Fibroblast of villous mesenchyme (primary cell): ENCODE measurements at places on chromosomes 12 and 14. TPM values are rescaled to one million over a fixed set of nuclear protein-coding genes. Genes with fewer than 3 reads are reported as not detected.

DNA sequence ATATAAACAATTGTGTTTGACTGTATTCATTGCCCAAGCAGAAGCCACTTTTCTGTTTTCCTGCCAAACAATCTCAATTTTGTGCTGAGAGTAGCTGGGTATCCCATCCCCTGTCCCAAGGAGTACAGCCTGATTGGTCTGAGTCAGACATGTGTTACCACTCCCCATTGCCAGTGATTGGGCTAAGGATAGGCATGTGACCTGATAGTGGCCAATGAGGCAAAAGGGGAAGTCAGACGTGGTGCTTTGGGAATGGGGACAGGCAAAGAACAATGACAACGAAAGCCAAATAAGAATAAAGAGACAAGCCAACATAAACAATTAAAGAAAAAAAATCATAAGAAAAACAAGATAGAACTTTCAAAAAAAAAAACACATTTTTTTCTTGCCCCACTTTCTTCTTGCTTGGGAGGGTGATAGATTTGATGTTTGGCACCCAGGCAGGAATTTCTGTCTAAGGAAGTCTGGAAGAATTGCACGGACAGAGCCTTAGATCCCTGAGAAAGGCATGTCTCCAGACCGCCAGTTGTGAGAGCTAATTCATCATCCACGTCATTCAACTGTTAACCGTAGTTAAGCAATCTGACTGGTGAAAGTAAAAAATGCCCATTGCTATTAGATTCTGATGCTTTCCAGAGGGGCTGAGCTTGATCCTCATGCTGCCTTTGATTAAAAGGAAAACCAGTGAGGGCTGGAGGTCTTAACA is 626.6 kb upstream of the TMEM132C start:
- no peak for DNase-seq

DNA sequence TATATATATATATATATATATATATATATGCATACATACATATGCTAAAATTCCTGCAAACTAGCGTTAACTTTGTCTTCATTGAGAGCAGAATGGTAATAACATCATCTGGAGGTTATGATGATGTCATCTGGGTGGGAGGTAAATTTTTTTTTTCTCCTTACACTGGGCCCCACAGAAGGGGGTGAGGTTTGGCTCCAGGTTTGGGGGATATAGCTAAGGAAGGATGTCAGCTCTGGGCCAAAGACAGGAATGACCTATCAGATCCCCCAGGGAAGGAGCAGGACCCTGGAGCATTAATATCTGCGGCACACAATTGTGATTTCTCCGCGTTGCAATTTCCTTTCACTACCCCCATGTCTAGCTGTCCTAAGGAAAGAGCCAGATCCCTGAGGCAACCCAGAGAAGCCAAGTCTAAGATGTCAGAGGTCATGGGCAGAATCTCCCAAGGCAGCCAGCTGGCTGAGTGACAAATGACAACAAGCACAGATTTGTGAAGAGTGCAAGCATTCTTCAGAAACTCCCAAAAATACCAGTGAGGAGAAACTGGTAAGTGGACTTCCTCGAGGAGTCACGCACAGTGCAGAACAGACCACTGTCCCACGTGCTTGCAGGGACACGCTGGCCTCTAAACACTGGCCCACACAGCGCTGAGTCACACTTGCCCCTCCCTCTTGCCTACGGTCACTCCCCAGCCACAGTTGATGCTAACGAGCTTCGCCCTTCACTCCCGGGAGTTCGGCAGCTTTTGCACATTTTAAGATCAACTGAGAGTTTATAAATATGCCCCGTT is 9.9 kb downstream of the UBC start:
- DNase-seq = peak; percentile 96

DNA sequence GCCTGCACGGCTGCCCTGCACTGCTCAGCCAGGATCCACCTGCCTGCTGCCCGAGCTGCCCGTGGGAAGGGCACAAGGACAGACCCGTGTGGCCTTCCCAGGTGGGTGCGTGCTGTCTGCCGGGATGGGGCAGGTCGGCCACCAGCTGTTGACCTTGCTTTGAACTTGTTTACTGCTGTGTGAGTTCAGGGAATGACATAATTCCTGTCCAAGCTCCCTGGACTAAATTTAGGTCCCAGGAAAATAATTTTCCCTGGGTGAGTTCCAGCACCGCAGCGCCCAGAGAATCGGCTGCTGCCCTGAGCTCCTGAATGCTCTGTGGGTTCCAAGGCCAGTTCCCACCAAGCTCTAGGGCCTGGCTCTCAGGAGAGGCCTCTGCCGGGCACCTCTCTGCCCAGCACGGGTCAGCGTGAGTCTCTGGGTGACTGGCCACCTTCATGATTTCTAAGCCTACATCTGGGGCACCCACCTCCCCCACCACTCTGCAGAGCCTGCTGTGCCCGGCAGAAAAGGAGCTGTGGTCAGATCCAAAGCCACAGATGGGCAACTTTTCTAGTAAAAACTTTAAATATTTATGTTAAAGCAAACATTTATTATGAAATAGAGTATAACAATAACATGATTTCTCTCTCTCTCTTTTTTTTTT is 27.2 kb upstream of the MLXIP start:
- peak; percentile 63 for DNase-seq

DNA sequence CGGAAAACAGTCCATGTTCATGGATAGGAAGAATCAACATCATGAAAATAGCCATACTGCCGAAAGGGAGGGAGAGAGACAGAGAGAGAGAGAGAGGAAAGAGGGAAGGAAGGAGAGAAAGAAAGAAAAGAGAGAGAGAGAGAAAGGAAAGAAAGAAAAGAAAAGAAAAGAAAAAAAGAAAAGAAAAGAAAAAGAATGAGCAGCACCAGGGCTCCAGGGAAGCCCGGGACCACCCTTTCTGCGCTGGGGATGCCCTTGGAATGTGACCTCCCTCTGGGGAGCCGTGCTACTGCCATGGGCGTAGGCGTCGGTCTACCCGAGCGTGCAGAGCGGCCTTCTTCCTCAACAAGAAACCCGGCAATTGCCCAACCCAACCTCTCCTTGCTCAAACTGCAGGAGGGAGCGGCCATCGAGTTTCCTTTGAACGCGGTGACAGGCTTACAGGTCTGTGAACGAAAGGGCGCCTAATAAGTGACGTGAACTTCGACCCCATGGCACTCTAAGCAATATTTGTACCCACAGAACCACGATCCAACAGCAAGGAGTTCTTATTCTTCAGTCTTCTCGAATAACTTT is 16.9 kb downstream of the OR6S1 start:
- DNase-seq = peak; percentile 56

GRCh38 chr12:52224151-52224550 is 8.9 kb upstream of the KRT7 start:
- no peak for DNase-seq

DNA sequence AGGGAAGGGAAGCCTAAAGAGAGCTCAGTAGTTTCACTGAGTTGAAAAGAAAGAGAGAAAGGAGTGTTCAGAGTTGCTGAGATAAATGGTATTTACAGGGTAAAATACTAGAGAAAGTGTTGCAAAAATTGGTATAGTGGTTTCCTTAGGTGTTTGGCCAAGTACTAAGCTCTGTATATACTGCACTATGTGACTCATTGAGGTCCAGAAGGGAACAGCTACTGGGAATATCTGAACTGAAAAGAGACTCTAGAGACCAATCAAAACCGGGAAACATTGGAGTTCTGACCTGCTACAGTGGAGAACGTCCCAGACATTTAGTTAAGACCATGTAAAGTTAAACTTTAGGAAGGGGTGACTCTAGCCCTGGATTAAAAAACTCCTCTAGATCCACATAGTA is 42.7 kb upstream of the ALX1 start:
- DNase-seq = no peak

DNA sequence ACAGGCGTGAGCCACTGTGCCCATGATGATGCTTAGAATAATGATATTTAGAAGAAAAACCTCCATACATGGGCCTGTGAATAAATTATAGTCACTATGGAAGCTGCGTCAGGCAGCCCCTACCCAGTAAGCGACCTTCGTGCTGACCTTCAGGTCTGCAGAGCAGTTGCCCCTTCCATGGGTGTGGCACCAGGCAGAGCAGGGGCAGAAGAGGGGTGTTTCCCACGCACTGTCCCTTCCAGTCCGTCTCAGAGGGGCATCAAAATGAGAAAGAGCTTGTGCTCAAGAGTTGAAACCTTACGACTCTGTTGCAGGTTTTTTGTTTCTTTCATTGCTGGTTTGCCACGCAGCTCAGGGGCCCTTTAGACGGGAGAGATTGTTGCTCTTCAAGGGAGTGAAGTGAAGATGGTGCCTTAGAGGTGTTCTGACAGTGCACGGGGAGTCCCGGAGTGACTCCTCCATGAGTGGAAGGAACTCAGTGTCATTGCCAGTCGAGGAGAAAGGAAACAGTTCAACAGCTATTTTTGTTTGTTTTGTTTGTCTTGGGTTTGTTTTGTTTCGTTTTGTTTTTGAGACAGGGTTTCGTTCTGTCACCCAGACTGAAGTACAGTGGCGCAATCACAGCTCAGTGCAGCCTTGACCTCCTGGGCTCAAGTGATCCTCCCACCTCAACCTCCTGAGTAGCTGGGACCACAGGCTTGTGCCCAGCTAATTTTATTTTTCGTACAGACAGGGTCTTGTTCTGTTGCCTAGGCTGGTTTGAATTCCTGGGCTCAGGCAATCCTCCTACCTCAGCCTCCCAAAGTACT is 13.9 kb downstream of the CKB start:
- peak; percentile 58 for DNase-seq

GRCh38 chr12:2851931-2852330 is 4.9 kb downstream of the TEX52 start:
- no peak for DNase-seq

ACOT6 gene
- total RNA-seq = under 0.01 TPM in 1 of 2 replicates, not detected in the other

OR4E2 gene
- not detected in 2 replicates for total RNA-seq

NXPH4 gene
- total RNA-seq = 1.3 and 1.6 TPM in 2 replicates

SLC5A8 gene
- not detected in 2 replicates for total RNA-seq

BCL11B gene
- total RNA-seq = not detected in 2 replicates

OVCH1 gene
- under 0.01 TPM in 2 replicates for total RNA-seq

CLEC2A gene
- not detected in 2 replicates for total RNA-seq

RPGRIP1 gene
- under 0.01 TPM in 1 of 2 replicates, not detected in the other for total RNA-seq
